HFF-Myc (cell line): ENCODE measurements at places on chromosomes 3 and 15.

DNA sequence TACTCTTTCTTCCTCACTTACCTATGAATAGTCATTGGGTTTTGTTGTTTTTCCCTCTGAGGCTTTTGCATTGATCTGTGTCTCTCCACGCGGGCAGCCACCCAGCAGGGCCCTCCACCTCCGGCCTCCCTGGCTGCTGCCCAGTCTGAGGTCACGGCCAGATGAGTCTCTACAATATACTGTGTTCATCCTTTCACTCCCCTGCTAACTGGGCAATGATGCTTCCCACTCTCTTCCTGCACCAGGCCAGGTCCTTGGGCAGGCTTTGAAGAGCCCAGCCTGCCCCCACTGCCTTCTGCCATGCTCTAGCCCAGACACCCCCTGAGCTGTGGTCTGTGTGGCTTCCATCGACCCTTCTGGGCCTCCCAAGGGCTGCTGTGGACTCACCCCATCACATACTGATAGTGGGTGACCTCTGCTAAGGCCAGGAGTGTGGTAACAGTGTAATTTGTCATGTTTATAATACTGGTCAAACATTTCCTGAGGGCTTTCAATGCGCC lies 18.0 kb downstream of the PDIA5 start:
- DNase-seq: no peak

DNA sequence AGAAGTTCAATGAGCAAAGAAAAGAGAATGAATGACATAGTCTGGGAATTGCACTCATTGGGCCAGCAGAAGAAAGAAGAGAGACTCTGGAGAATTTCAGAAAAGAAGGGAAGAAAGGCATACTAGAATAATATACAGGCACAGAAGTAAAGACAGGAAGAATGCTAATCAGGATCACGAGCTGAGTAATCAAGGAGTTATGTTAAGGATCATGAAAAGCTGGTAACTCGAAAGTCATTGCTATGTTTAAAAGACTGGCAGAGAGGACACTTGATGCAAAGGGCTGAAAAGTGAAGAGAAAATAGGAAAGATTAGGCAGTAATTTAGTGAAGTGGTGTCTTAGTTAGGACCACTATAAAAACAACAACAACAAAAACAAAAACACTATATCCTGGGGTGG lies 284.1 kb downstream of the ZBBX start:
- no peak for DNase-seq

DNA sequence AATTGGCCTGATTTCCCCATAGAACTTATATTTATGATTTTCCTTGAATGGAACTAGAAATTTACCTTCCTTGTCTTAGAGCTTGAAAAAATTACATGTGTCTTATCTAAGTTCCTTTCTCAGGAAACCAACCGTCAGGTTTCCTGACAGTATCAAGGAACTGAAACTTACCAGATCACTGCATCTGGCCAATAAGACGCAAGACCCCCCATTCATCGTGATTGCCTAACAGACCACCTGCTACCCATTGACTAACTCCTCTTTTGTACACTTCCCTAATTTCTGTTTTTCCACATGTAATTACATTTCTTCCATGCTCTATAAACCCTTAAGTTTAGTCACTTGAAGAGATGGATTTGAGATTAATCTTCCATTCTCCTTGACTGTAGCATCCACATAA lies 517.2 kb upstream of the CBLB start:
- DNase-seq: no peak

- DNase-seq: peak; percentile 37
Measured at GRCh38 chr3:11764931-11765363, 81.7 kb downstream of the TAMM41 start.

DNA sequence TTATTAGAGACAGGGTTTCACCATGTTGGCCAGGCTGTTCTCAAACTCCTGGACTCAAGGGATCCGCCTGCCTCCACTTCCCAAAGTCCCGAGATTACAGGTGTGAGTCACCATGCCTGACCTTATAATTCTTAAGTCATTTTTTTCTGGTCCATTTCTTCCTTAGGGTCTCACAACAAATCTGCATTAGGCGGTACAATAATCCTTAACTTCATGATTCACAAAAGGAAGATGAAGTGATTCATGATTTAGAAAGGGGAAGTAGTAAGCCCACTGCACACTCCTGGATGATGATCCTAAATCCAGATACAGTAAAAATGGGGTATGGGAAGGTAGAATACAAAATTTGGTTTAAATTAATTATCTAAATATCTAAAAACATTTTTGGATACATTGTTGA lies 45.0 kb upstream of the TKT start:
- no peak for DNase-seq

DNA sequence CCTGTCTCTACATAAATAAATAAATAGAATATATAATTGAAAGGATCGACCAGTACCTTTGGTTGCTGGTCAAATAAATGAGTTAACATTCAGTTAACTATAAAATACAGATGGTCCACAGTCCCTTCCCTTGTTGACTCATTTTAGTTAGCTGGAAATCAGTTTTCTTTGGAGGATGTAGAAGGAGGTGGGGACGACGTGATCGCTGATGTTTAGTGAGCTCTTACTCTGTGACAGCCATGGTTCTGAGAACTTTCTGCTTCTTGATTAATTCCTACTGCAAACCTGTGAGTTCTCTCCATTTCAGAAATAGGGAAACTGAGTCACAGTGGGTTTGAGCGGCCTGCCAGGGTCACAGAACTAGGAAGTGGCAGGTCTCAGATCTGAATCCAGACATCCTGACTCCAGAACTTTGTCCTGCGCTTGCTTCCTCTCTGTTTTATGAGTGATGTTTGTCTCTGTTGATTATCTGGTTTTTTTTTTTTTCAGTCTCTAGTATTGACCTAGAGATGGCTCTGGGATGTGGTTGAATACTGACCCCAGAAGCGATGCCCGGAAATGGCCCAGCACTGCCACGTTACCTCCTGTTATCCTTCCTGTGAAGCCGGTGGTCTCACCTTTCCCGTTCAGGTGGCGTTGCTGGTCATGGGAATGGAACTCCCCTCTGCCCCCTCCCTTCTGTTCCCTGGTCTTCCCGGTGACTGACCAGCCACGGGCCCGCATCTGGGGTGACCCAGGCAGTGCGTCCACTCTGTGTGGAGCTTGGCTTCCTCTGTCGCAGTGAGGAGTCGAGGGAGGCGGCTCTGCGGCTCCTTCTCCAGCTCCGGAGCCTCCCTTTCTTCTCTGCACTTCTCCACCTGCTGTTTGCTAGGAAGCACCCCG lies 18.2 kb downstream of the SYNM start:
- no peak for DNase-seq

DNA sequence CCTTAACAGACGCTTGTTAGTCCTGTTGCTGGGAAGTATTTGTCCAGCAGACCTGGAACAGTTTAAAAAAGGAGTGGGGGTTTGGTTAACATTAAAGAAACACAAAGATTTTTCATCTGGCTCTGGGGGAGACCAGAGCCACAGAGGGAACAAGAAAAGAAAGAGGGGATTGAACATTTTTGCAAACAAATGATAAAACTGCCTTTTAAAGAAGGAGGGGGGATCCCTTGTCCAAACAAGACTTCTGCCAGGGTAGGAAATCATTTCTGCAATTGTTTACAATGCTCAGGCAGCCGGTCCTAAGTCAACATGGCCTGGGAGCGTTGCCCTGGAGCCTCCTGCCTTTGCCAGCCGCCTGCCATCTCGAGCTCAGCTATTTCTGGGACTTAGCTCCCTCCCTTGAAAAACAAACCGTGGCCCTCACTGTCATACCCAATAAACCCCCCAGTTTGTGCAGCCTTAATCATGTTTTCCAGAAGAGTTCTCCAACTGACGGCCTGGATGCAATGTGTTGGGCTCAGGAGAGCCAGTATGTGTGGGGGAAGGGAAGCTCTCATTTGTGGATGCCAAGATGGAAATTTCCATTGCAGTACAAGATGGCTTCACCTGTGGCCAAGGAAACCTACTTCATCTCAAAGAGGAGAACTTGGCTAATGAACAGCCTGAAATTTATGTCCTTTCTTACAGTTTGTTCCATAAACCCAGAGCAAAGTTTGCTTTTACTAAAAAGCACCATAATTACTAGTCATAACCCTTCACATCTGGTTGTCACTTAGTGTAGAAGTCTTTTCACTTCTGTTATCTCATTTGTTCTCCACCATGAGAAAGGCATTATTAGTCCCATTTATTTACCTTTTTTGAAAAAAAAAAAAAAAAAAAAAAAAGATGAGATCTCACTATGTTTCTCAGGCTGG lies 75.9 kb upstream of the RNU6-1 start:
- no peak for DNase-seq

- no peak for DNase-seq
Measured at GRCh38 chr3:106114848-106115247, 246.0 kb upstream of the CBLB start.

- DNase-seq: no peak
Measured at GRCh38 chr15:36370051-36370730, 209.2 kb upstream of the CDIN1 start.

DNA sequence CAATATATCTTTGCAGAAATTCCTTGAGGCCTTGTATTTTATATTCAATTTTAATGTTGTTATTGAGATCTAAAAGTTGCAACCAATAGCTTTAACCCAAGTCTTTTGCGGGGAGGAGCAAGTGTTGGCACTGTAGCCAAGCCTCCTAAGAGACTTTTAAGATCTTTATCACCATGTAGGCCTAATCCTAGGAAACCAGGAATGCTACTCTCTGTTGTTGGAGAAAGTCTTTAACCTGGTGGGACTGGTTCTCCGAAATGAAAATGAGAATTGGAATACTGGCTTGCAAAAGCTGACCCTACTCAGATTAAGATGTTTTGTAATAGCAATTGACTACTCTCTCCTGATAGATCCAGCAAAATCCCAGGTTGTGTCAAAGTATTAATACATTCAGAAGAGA lies 25.8 kb downstream of the SHC4 start:
- no peak for DNase-seq

DNA sequence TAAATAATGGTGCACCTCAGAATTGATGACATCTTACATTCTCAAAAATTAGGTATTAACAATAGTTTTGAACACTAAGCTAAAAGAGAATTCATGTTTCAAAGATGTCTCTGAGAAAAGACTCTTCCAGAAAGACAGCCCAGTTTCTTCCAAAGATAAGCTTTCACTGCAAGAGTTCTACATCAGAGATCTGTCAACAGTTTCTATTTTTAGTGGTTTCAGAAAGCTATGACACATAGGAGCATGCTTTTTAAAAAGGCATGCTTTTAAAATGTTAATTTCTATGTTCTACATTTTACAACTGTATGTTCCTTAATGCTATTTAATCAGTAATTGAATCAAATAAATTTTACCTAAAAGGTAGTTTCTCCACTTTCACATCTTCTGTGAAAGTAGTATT lies 88.2 kb downstream of the PLOD2 start:
- DNase-seq: no peak

GRCh38 chr3:94070341-94070911 lies 7.6 kb downstream of the NSUN3 start:
- DNase-seq: no peak

DNA sequence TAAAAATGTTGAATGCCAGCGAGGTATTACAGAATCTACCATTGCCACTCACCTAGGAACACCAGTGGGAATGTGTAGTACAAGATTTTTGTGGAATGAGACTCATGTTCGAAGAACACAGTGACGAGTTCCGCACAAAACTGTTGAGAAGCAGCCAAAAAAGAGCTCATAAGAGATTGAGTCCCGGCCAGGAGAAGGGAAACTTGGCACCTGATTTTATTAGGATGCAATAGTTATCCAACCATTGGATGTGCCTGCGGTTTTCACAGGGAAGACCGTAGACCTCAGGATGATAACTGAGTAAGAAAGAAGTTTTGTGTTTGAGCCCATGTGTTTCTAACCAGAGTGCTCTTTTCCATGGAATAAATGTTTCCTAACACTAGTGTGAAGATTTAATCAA lies 88.9 kb downstream of the PTPRG start:
- DNase-seq: peak; percentile 75

DNA sequence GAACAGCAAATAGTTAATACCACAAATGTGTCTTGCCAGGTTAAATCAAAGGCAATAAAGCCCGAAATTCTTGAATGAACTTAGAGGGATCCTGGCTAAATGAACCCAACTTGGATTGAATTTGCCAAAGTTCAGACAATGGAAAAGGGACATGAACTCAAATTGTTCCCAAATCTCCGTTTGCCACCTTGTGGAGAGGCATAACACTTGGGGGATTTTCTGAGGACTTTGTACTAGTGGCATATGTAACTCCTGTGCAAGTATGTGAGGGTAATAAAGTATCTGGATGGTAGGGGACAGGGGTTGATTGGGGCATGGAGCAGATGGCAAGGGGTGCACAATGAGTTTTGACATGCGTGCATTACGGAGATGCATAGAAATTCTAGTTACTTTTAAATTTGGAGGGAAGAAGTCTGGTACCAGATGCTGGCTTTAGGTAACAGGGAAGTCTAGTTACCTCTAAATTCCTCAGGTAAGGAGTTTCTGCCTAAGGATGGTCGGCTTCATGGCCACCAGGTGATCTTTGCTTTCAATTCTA lies 1.2 kb upstream of the TCAIM start:
- no peak for DNase-seq

DNA sequence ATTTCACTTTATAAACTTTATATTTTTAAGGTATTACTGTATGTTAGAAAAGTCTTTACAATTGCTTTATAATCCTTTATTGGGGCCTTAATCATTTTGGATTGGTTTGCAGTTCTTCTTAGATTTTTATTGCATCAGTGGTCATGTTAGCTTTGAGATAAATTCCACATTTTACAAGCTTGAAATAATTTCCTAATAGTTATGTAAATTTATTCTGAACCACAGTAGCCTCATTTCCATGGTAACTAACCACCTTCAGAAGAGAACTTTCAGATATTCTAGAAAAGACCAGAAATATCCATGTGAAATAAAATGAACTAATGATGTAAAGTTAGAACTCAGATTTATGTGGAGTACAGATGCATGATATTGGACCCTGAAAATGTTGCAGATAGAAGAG lies 94.2 kb downstream of the NEO1 start:
- no peak for DNase-seq

GRCh38 chr3:59658274-59658673 lies 608.4 kb upstream of the CFAP20DC start:
- no peak for DNase-seq

- no peak for DNase-seq
Measured at GRCh38 chr3:15800780-15801179, 3.0 kb upstream of the ANKRD28 start.

- DNase-seq: no peak
Measured at GRCh38 chr3:128485282-128486204, 7.5 kb downstream of the GATA2 start.

- DNase-seq: no peak
Measured at GRCh38 chr3:156445117-156446090, 109.5 kb downstream of the SSR3 start.

- no peak for DNase-seq
Measured at GRCh38 chr3:13008155-13008995, 64.9 kb downstream of the IQSEC1 start.

DNA sequence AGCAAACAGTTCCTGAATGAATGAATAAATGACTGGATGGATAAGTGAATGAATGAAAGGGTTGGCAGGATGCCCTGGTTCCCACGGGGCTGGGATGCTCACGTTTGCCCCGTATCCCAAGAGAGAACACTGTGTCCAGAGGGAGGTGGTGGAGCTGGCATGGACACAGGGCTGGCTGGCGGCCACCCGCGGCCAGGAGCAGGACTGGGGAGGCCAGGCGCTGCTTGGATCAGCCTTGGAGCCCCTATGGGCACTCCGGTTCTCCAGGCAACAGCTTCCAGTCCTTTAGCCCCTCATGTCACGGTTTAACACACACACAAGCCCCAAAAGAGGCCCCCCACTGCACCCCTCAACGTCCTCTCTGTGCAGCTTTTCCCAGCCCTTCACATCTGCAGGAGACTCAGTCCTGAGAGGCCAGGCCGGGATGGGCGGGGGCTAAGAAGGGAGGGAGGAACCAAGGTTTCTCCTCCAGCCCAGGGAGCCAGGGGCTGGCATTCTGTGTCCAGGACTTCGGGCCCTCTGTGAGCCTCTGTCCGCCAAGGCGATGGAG lies 86.0 kb upstream of the ALDH1L1 start:
- no peak for DNase-seq

GRCh38 chr3:135325726-135326235 lies 530.7 kb downstream of the EPHB1 start:
- DNase-seq: no peak
